Cardiac muscle cell (in vitro differentiated cells and primary cell): ENCODE measurements at places on chromosomes 13 and 19. TPM values are rescaled to one million over a fixed set of nuclear protein-coding genes. Genes with fewer than 3 reads are reported as not detected.

- DNase-seq, result peak; percentile 31
- H3K27me3 ChIP-seq, result no peaks in the 10 kb centered on the region
- peaks cover 33% of the 10 kb centered on the region for H3K4me1 ChIP-seq
- peak overlapping the region; percentile 6 for H3K27ac ChIP-seq
- H3K4me3 ChIP-seq, result no peak overlapping the region
- no peaks in the 10 kb centered on the region for H3K36me3 ChIP-seq
Observed at GRCh38 chr19:29966588-29967249, 24.7 kb downstream of the URI1 start.

The TRPM4 gene
- total RNA-seq, result 51.3 and 106 TPM in 2 replicates

The GPR42 gene
- 0.33 and 0.42 TPM in 2 replicates for total RNA-seq

- no peaks in the 10 kb centered on the region for H3K27me3 ChIP-seq
- no peaks in the 10 kb centered on the region for H3K36me3 ChIP-seq
- H3K4me3 ChIP-seq, result no peak overlapping the region
- no peaks in the 10 kb centered on the region for H3K4me1 ChIP-seq
- no peak overlapping the region for H3K27ac ChIP-seq
- no peak for DNase-seq
Observed at GRCh38 chr13:58620176-58620575, 988.6 kb downstream of the PCDH17 start.

The ZNF229 gene
- 3.9 and 6.6 TPM in 2 replicates for total RNA-seq

- H3K27ac ChIP-seq, result no peak overlapping the region
- DNase-seq, result peak; percentile 15
- no peak overlapping the region for H3K4me3 ChIP-seq
- no peaks in the 10 kb centered on the region for H3K4me1 ChIP-seq
- H3K36me3 ChIP-seq, result no peaks in the 10 kb centered on the region
Observed at GRCh38 chr13:49821216-49822009, 28.9 kb upstream of the KPNA3 start.

The COX7A1 gene
- total RNA-seq, result 1.2 TPM in 1 of 2 replicates, not detected in the other
